CD4-positive, alpha-beta T cell treated with Interleukin-17A for 1 hour (primary cell): ENCODE measurements at places on chromosomes 6 and 20.

DNA sequence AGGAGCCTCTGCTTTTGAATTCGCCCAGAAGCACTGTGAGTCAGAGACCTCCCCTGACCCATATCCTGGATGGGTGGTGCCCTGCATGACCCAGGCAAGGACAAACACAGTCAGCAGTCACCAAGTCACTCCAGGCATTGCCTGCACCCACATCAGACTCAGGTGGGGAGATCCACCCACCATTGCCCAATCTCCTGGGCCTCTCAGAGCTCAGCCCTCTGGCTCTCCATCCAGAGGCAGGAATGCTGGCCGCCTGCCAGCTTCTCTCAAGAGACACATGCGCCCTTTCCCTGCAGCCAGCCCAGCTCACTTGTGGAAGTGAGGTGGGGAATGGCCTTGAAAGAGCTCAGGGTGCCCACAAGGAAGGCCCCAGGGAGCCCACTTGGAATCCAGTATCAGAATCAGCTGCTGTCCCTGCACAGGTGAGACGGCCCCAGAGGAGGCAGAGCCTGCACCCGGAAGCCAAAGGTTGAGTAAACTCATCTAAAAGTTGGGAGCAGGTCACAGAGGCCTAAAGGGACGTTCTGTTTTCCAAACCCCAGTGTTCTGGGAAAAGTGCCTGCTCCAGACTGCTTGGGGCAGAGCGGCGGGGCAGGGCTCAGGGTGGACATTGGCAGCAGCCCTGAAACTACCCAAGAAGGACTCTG is 129.8 kb downstream of the PREX1 start:
- DNase-seq, result no peak

DNA sequence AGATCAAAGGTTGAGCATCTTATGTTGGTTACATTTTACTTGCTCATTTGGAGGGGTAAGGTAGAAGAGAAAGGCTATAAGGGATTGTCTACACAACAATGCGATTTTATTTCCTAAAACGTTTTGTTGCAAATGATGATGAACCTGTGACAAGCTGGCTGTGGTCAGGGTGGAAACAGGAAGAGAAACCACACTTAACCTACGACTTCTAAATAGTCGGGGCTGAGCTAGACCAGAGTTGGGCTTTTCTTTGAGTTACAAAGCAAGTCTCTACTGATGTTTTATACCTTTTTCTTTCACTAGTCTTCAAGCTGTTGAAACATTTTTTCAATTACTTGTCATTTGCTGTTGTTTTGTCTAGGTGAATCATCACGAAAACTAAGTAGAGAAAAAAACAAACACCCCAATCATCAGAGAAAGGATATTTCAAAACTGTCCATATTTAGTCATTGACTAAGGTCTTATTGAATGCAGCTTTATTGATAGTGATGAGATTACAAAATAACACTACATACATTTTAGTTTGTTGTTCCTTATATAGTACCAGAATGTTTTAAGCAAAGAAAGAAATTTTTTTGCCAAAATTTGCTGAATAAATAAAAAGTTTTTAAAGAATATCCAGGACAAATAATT is 18.0 kb downstream of the KLHL31 start:
- DNase-seq, result peak; percentile 66

DNA sequence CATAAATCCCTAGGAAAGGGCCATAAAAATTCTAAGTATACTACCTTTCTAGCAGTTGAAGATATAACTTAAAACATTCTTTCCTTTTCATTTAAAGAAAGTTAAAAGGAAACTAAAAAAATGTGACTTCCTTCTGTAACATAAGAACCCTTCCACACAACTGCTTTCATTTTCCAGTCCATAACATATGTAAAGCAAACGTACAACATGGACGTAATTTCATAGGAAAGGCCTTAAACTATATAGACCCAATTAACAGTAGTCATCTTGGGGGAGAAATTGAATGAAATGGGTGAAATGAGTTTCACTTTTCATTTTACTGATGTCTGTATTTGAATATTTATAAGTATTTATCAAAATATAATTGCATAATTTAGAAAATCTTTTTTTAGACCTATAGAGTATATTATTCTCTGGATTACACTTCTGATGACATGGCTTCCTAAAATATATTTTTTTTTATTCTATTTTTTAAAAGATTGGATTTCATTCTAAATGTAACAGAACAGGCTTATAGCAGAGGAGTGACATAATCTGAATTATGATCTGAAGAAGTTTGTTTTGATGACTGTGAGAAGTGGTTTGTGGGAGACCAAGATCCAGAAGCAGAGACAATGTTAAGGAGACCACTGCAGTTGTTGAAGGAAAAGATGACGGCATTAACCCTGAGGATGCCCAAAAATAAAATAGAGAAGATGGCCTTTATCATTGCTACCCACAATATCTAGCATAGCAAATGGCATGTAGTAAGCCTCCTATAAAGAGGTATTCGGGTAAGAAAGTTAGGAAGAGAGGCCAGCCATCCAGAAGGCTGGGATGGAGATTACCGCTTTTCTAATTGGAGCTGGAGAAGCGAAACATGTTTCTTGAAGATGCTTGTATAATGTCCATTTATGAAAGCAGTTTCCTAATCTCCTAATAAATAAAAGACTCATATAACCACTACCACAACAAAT is 260.4 kb downstream of the PTPRK start:
- peak; percentile 37 for DNase-seq

DNA sequence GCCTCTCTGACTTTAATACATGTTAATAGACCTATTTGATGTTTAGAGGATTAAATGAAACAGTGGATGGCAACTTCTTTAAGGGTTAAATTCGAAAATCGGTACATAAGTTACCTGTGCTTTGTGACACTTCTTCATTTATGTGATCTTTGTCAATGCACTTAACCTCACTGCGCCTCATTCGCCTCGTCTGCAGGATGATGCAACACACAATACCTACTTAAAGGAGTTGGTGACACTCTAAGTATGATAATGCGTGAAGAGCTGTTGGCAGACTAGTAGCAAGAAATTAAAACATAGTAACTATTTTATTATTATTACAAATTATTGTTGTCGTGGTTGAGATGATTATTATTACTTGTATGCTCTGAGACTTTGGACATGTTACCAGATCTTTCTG is 92.8 kb downstream of the TSHZ2 start:
- DNase-seq, result no peak

DNA sequence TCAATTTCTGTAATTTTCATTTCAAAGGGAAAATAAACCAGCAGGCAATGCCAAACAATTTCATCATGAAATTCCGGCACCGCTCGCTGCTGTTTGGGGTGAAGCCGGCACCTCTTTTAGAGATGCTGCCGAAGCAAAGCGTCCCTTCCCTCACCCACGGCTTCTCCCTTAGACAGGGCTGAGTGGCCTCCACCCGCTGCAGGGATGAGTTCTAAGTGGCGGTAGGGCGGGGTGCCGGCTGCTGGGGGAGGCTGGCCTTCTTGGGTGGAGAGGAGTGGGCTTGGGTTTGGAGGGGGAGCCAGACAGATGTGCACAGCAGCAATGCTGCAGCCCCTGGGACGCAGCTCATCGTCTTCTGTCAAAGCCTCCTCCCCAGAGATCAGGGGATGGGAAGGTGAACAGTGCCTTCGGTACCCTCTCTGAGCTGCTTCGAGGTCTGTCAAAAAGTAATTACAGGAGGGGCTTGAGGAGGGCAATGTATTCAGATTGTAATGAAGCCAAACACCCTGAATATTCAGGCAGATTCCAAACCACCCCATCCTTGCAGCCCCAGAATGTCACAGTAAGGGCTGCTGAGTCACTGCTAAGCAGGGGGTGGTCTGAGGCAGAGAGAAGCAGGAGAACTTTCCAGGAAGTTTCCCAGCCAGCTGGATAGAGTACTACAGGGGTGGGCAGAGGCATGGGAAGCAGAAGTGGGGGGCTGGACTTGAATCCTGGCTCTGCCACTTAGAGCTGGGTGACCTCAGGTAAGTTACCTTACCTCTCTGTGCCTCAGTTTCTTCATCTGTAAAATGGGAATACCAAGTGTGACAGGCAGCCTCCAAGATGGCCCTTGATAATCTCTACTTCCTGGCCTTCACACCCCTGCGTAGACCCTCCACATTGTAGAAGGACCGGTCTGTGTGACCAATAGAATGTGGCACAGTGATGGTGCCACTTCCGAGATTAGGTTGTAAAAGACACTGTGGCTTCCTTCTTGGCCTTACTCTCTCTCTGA is 96.6 kb downstream of the SULF2 start:
- DNase-seq, result no peak

GRCh38 chr20:36350439-36350838 is 44.3 kb downstream of the DLGAP4 start:
- no peak for DNase-seq

- DNase-seq, result no peak
These were observed 6.6 kb downstream of the TM9SF4 start for GRCh38 chr20:32116079-32116521.

DNA sequence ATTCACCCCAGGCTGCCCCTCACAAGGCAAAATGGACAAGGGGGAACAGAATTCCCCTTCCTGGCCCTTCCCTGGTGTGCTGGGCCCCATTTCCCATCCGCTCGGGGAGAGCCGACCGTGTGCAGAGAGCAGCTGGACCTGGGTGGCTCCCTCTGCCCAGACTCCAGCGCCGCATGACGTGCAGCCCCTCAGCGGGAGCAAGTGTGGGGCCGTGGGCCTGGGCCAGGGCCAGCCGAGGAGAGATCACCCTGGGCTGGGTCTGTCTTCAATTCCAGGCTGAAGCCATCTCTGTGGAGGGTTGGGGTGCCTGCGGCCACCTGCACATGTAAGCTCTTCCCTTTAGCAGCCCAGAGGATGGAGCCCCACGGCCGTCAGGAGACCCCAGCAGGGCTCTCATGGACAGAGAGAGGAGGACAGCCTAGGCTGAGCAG is 241.8 kb downstream of the TTLL2 start:
- DNase-seq, result no peak

DNA sequence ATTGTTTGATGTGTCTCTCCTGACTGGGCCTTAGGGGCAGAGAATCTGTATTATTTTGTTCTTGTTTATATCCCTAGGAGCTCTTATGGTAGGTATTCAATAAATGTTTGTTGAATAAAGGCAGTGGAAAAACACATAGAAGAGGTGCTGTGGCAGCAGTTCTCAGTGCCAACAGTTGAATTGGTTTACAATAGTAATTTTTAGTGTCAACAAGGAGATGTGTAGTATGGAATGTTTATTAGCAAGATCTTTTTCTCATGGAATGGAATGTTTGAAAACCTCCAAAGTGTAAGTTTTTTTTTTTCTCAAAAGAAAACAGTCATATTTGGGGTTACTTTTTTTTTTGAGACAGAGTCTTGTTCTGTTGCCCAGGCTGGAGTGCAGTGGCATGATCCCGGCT is 28.0 kb downstream of the ASXL1 start:
- no peak for DNase-seq

- DNase-seq, result no peak
These were observed 184.2 kb upstream of the LAMP5 start for GRCh38 chr20:9330151-9330550.

DNA sequence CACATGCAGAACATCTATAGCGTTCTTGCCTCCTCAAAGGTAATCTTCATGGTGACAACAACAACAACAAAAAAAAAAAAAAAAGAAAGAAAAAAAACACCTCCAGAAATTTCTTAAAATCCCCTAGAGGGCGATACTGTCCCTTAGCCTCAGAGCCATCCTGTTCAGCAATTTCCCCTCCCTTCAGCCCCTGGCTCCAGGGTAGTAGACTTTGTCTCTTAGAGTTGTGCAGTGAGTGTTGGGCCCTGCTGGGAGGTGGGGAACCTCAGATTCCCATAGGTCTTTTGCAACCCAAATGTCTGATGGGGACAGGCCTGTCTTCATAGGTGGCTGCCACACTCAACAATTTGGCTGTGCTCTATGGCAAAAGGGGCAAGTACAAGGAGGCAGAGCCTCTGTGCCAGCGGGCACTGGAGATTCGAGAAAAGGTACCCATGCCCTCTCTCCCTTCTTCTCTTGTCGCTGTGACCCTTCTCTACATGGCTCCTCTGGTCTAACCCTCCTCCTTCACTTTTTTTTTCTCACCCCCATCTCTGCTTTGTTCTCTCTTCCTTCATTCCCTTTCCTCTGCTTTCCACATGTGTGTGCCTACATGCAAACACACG is 6.0 kb upstream of the PTK7 start:
- peak; percentile 48 for DNase-seq

DNA sequence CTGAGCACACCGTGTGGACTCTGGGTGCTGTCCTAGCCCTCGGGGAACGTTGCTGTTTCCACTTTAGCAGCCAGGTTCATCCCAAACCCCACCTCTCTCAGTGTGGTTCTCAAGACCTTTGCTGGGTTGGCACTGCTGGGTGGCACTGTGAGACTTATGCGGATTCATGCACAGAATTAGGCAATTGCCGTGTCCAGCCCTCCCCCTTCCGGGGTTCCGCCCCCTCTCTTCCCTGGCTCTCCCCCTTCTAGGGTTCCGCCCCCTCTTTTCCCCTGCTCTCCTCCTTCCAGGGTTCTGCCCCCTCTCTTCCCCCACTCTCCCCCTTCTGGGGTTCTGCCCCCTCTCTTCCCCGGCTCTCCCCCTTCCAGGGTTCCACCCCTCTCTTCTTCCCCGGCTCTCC is 39.8 kb upstream of the SLCO4A1 start:
- DNase-seq, result peak; percentile 38

- DNase-seq, result no peak
These were observed 107.3 kb downstream of the TINAG start for GRCh38 chr6:54415517-54415916.

GRCh38 chr20:23232219-23232581 is 118.4 kb upstream of the NXT1 start:
- DNase-seq, result no peak

- no peak for DNase-seq
These were observed 72.5 kb upstream of the SULF2 start for GRCh38 chr20:47857569-47858464.

- no peak for DNase-seq
These were observed 30.3 kb upstream of the GCM1 start for GRCh38 chr6:53178837-53179432.

GRCh38 chr20:16616317-16616716 is 43.1 kb upstream of the KIF16B start:
- DNase-seq, result no peak

DNA sequence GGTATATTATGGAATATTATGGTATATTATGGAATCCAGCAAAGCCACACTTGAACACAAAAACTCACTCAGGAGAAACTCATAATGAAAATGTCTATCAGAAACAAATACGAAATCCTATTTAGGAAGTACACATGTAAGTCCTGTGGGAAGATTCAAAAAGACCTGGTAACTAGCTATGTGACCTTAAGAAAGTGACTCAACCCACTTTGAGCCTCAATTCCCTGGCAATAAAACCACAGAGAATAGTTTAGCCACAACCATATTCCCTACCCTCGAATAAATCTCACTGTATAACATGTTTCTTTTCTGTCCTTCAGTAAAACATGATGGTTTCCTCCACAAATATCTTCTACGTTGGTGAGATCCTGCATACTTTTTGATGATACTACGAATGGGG is 56.4 kb downstream of the ZMYND8 start:
- no peak for DNase-seq

- no peak for DNase-seq
These were observed 33.1 kb upstream of the CMTR1 start for GRCh38 chr6:37399795-37400490.
